Tracheal epithelial cell (primary cell): ENCODE measurements at places on chromosomes 7 and 10. TPM values are rescaled to one million over a fixed set of nuclear protein-coding genes. Genes with fewer than 3 reads are reported as not detected.

Gene SLC26A3
- not detected in 2 replicates for total RNA-seq

Gene CYP26A1
- not detected in 2 replicates for total RNA-seq

Gene PRPS1L1
- total RNA-seq: not detected in 2 replicates

Gene ADCY1
- 0.21 and 1.9 TPM in 2 replicates for total RNA-seq

Gene ATAD1
- total RNA-seq: 68.9 and 86.7 TPM in 2 replicates

Gene TMEM236
- not detected in 2 replicates for total RNA-seq

Gene SPDYE9
- not detected in 2 replicates for total RNA-seq

Gene OR2A1
- total RNA-seq: not detected in 2 replicates

Gene ACTL6B
- total RNA-seq: not detected in 2 replicates

Gene LRWD1
- 20.0 and 39.0 TPM in 2 replicates for total RNA-seq

Gene TAS2R41
- total RNA-seq: not detected in 2 replicates

Gene TMEM168
- 12.0 and 26.6 TPM in 2 replicates for total RNA-seq

Gene SYT15
- not detected in 2 replicates for total RNA-seq

Gene CALHM3
- not detected in 2 replicates for total RNA-seq

Gene PAPOLB
- not detected in 2 replicates for total RNA-seq

Gene WAPL
- total RNA-seq: 37.9 and 39.5 TPM in 2 replicates

Gene SPDYE2
- not detected in 2 replicates for total RNA-seq

Gene NEUROG3
- total RNA-seq: not detected in 2 replicates

Gene CYP3A7
- not detected in 2 replicates for total RNA-seq

Gene CC2D2B
- not detected in 2 replicates for total RNA-seq

Gene MNX1
- total RNA-seq: 0.24 TPM in 1 of 2 replicates, not detected in the other

Gene ZNF467
- total RNA-seq: 0.43 and 1.2 TPM in 2 replicates

Gene OR6B1
- total RNA-seq: not detected in 2 replicates

Gene PLAC9
- total RNA-seq: not detected in 2 replicates

Gene EBLN1
- total RNA-seq: not detected in 2 replicates

Gene ACSM6
- not detected in 2 replicates for total RNA-seq

Gene PTF1A
- total RNA-seq: not detected in 2 replicates

Gene TMEM225B
- 0.64 and 2.2 TPM in 2 replicates for total RNA-seq

Gene NODAL
- total RNA-seq: not detected in 2 replicates

Gene LAMB1
- total RNA-seq: 60.5 and 146 TPM in 2 replicates

Gene C1QL3
- total RNA-seq: 0.48 TPM in 1 of 2 replicates, not detected in the other

Gene AFAP1L2
- total RNA-seq: 9.4 and 15.7 TPM in 2 replicates

Gene CALHM2
- 0.43 and 0.72 TPM in 2 replicates for total RNA-seq

Gene ERVW-1
- total RNA-seq: not detected in 2 replicates

Gene EMX2
- total RNA-seq: 0.48 TPM in 1 of 2 replicates, not detected in the other

Gene TMEM213
- total RNA-seq: not detected in 2 replicates

Gene TFR2
- 0.72 and 1.3 TPM in 2 replicates for total RNA-seq

Gene MALRD1
- total RNA-seq: not detected in 2 replicates

Gene EBF3
- total RNA-seq: not detected in 2 replicates

Gene NRCAM
- total RNA-seq: 0.64 and 17.8 TPM in 2 replicates

Gene GIMAP6
- under 0.01 TPM in 2 replicates for total RNA-seq

Gene LRRTM3
- total RNA-seq: not detected in 2 replicates

Gene COBL
- total RNA-seq: 1.1 and 4.3 TPM in 2 replicates

Gene ADAP1
- total RNA-seq: 18.3 and 25.6 TPM in 2 replicates

Gene SLC13A4
- not detected in 2 replicates for total RNA-seq

Gene LRRC17
- 0.72 and 1.9 TPM in 2 replicates for total RNA-seq

Gene MYL10
- total RNA-seq: not detected in 2 replicates

Gene RBP3
- not detected in 2 replicates for total RNA-seq

Gene ABHD11
- 3.8 and 29.6 TPM in 2 replicates for total RNA-seq

Gene OPALIN
- total RNA-seq: not detected in 2 replicates

Gene PLEKHS1
- under 0.01 TPM in 2 replicates for total RNA-seq

Gene KAZALD1
- total RNA-seq: 0.64 and 1.2 TPM in 2 replicates

Gene STEAP4
- total RNA-seq: 2.1 and 5.1 TPM in 2 replicates

Gene AGMO
- total RNA-seq: 0.24 and 0.43 TPM in 2 replicates

Gene MBL2
- not detected in 2 replicates for total RNA-seq
